ENCODE measurements at places on chromosomes 1 and 21. TPM values are rescaled to one million over a fixed set of nuclear protein-coding genes. Genes with fewer than 3 reads are reported as not detected.

VWA5B1 gene
- not detected for total RNA-seq

GJB5 gene
- total RNA-seq, result not detected

ESPN gene
- not detected for total RNA-seq

VCAM1 gene
- total RNA-seq, result 205 TPM

AUNIP gene
- total RNA-seq, result 1.6 TPM

NEK2 gene
- total RNA-seq, result 29.1 TPM
